ENCODE measurements at places on chromosomes 4 and X.

- DNase-seq: no peak
Observed at GRCh38 chrX:29941287-29941686, 274.1 kb upstream of the MAGEB2 start.

DNA sequence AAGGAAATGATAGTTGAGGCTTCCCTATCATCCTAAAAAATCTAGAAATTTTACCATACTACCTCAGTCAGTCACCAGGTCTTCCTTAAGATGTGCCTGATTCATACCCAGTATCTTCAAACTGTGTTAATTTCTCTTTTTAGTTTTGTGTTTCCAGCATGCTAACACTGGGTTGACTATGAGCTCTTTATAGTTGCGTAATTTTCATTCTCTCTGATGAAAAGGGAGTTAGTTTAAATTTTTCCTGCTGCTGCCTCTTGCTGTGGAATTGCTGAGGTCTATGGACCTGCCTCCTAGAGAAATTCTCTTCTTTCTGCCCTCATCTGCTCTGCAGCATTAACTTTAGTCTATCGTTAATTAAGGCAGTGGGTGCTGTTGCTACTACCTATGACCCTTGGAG, 66.6 kb downstream of the BANK1 start:
- DNase-seq: no peak

GRCh38 chrX:110389570-110389969, 30.9 kb downstream of the RTL9 start:
- DNase-seq: no peak

- DNase-seq: no peak
Observed at GRCh38 chr4:38662522-38663089, 1.4 kb upstream of the KLF3 start.

- DNase-seq: no peak
Observed at GRCh38 chr4:147491086-147491485, 10.2 kb downstream of the EDNRA start.

DNA sequence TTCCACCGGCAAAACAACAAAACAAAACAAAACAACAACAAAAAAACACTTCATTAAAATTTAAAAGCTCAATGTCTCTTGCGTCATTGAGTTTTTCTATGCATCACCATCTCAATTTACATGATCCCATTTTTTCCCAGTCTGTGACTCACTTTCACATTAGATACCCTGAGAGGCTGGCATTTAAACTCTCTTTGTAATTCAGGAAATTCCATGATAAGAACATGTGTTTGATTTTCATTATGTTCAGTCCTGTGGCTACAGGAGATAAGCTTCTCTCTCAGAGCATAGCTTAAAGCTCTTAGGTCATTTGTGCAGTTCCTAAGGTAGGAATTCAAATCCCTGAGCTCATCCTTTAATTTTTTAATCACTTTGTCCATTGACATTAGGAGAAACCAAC, 104.6 kb downstream of the NBDY start:
- DNase-seq: no peak

- DNase-seq: no peak
Observed at GRCh38 chr4:184641022-184641421, 8.2 kb downstream of the CASP3 start.

DNA sequence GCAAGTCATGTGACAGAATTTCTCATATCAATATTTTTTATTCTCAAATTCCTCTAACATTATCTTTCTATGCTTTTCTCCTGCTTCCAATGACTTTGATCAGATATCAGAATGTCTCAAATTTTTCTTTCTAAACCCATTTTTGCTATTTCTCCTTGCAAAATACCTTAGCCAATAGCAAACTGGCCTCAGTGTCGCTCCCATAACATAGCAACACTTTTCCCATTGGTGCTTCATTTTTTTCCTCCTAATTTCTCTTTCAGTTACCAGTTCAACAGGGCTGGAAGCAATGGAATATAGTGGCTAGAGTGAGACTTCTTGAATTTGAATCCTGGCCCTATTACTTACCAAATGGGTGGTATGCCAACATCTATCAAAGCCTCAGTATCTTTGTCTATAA, 1091.6 kb downstream of the C4orf33 start:
- no peak for DNase-seq

DNA sequence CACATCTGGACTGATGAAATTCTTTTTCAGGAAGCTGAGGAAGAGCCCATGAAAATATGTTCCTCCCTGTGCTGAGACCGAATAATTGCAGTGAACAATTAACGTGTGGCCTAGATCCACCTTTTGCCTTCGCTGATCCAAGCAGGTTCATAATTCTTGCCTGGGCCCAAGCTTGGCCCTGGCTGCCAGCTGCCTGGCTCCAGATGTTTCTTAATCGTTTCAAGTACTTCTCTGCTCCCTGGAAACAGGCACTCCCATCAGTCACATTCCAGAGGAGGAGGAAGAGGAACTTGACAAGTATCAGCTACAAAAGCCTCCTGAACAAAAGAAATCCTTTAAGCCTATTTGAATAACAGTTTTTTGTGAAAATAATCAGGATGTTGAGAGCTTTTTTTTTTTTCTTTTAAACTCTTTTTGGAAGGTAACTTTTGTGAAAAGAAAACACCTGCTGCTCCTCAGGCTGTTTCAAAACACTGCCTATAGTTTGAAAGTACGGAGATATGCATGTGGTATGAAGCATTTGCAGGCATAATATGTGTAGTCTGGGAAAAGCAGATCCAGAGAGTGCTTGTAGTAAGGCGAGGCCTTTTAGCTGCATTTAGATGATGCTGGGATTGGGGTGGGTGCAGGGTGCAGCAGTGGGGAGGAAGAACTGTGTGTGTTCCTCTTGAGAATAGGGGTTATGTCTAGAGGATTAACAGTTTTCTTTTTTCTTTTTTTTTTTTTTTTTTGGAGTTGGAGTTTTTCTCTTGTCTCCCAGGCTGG, 154.4 kb downstream of the PTTG2 start:
- DNase-seq: no peak

Measured in GDM1 (cell line).